Suppressor macrophage treated with lipopolysaccharide for 1 hour (primary cell): ENCODE measurements at places on chromosomes 13 and 19.

- no peak for DNase-seq
Measured at GRCh38 chr13:26021516-26021915, 30.3 kb downstream of the SHISA2 start.

GRCh38 chr19:41297628-41298347 lies 12.2 kb upstream of the CCDC97 start:
- no peak for DNase-seq

GRCh38 chr19:13058951-13059660 lies 43.6 kb downstream of the LYL1 start:
- DNase-seq = no peak

GRCh38 chr13:20359335-20359734 lies 127.2 kb upstream of the GJB6 start:
- peak; percentile 82 for DNase-seq

DNA sequence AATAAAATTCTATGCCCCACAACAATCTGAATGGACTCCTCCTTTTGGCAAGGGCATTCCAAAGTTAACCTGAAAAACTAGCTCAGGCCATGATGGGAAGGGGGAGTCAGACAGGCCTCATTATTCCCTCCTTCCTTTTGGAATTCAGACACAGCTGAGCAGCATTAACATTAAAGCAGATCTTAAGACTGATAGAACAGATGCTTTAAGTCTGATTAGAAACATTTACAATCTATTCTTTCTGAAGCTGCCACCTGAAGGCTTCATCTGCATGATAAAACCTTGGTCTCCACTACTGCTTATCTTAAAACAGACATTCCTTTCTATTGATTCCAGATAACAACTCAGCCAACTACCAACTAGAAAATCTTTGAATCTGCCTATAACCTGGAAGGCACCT lies 98.9 kb downstream of the UGGT2 start:
- DNase-seq = no peak

DNA sequence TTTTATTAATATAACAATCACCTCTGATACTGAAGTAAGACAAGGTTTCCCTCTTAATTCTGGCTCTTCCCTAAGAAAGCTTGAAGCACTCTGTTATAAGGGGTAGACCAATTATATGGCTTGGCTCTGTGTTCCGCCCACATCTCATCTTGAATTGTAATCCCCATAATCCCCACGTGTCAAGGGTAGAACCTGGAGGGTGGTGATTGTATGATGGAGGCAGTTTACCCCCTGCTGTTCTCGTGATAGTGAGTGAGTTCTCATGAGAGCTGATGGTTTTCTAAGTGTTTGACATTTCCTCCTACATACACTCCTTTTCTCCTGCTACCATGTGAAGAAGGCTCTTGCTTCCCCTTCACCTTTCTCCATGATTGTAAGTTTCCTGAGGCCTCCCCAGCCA lies 363.8 kb upstream of the PCDH20 start:
- no peak for DNase-seq

DNA sequence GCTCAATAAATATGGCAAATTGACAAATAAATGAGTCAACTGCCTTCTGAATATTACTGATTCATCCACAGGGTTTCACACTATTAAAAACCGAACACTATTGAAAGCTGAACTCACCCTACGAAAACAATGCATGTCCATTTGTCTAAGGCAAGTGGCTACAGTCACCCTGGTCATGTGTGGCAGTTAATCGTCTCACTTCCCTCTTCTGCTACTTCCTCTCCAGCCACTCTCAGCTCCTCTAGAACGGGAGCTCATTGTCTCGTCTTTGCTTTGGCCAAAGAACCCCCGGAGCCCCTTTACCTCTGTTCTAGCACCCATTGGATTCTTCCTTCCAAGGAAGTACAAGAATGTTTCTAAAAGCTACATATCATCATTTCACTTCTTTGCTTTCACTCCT lies 74.4 kb upstream of the ZNF599 start:
- peak; percentile 3 for DNase-seq

- no peak for DNase-seq
Measured at GRCh38 chr13:36146511-36147269, 15.5 kb upstream of the DCLK1 start.

- no peak for DNase-seq
Measured at GRCh38 chr19:44308011-44308410, 3.2 kb upstream of the ZNF235 start.

DNA sequence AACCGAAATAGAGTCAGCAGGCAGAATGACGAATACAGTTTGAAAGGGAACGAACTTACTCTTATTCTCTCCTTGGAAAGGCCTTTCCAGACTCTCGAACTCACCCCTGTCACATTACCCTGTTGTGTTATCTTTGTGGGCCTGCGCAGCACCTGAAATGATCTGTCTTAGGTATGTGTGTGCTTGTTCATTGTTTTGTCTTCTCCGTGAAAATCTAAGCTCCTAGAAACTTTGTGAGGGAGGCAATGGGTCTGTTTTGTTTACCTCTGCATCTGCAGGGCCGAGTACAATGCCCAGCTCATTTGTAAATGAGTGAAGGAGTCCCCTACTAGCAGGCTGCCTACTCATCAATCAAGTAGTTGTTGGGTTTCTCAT lies 19.6 kb downstream of the HMGB1 start:
- DNase-seq = no peak

GRCh38 chr13:106133025-106133424 lies 402.4 kb downstream of the EFNB2 start:
- DNase-seq = no peak

DNA sequence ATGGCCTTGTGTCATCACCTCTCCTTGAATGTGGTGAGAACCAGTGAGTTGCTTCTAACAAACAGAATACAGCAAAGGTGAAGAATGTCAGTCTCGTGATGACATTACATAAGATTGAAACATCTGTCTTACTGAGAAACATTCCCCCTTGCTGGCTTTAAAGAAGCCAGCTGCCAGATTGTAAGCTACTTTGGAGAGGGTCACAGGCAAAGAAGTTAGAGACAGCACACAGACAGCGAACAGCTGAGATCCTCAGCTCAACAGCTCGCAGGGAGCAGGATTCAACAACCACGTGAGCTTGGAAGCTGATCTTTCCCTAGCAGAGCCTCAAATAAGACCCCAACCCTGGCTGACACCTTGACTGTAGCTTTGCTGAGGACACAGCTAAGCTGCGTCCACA lies 367.9 kb downstream of the LIG4 start:
- DNase-seq = no peak
